ENCODE measurements at places on chromosomes 1 and 21. TPM values are rescaled to one million over a fixed set of nuclear protein-coding genes. Genes with fewer than 3 reads are reported as not detected.

Gene GBP1
- 40.1 TPM for polyA plus RNA-seq

Gene RNU1-4
- polyA plus RNA-seq = not detected

Gene DIO1
- not detected for polyA plus RNA-seq

- no peaks in the 10 kb centered on the region for H3K36me3 ChIP-seq
- H3K27ac ChIP-seq = no peak overlapping the region
- no peaks in the 10 kb centered on the region for H3K27me3 ChIP-seq
- H3K4me3 ChIP-seq = no peak overlapping the region
These were observed 167.3 kb upstream of the C8B start for GRCh38 chr1:57132993-57133622.

DNA sequence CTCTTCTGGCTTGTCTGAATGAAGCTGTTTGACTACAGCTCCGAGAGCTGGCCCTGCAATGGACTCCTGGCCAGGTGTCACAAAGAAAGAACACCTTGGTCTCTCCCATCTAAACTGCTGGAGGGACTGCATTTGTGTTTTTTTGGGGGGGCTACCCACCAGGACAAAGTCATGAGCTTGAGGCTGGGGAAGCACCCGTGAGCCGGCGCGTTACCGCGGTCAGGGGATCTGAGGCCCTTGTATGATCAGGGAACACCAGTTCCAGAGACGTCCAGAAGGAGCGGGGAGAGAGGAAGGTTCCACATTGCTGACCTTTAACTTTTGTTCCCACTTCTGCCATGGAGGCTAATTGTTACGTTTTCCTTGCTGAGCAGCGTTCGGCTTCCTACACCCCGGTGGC, 84.5 kb upstream of the C1orf174 start:
- no peaks in the 10 kb centered on the region for H3K27me3 ChIP-seq
- no peaks in the 10 kb centered on the region for H3K36me3 ChIP-seq
- no peak for DNase-seq
- H3K4me1 ChIP-seq = no peaks in the 10 kb centered on the region

- H3K36me3 ChIP-seq = no peaks in the 10 kb centered on the region
- H3K27me3 ChIP-seq = no peaks in the 10 kb centered on the region
- DNase-seq = no peak
- H3K4me1 ChIP-seq = peaks cover 4% of the 10 kb centered on the region
These were observed 1.8 kb upstream of the ISG15 start for GRCh38 chr1:1011396-1011949.

GRCh38 chr1:78599294-78599693, 21.0 kb upstream of the IFI44L start:
- H3K27ac ChIP-seq = no peak overlapping the region
- no peaks in the 10 kb centered on the region for H3K27me3 ChIP-seq
- no peak overlapping the region for H3K4me3 ChIP-seq
- no peaks in the 10 kb centered on the region for H3K36me3 ChIP-seq
- no peaks in the 10 kb centered on the region for H3K4me1 ChIP-seq

- DNase-seq = no peak
- no peak overlapping the region for H3K27ac ChIP-seq
- no peak overlapping the region for H3K4me3 ChIP-seq
These were observed 4.0 kb downstream of the TRAF3IP3 start for GRCh38 chr1:209759829-209760359.

All from IMR-90 (cell line).